ENCODE measurements at places on chromosomes 11 and 22.

DNA sequence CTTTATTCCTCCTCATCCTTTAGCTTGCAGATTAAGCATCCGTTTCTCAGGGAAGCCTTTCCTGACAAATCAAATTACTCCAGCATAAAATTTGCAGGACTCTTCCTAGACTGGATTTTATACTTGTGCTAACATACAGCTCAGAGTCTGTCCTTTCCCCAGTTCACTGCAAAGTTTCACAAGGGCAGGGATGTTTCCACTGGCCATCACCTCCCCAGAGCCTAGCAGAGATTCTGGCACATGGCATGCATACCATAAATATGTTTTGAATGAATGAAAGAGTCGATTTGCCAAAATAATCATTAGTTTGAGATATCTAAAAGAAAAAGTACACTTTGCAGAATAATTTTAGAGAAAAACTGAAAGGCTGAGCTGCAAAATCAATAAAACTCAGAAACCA, 10.6 kb downstream of the MSANTD4 start:
- no peak for DNase-seq

DNA sequence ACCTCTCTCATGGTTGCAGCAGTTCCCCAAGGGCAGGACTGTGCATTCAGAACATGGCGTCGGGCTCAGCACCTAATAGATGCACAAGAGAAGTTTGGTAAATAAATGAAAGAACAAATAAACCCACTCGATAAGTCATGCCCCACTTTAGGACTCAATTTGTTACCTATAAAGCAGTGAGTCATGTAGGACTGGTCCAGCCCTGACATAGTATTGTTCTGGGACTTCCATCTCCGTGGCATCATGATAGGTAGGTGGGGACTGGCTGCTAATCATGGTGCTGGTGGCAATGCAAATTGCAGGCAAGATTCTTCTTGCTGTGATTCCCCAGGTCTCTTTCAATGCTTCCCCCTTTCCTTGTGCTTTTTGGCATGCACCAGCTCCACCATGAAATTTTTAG, 118.2 kb upstream of the CSNK2A3 start:
- no peak for DNase-seq

GRCh38 chr11:12657336-12657735, 16.9 kb upstream of the TEAD1 start:
- no peak for DNase-seq

DNA sequence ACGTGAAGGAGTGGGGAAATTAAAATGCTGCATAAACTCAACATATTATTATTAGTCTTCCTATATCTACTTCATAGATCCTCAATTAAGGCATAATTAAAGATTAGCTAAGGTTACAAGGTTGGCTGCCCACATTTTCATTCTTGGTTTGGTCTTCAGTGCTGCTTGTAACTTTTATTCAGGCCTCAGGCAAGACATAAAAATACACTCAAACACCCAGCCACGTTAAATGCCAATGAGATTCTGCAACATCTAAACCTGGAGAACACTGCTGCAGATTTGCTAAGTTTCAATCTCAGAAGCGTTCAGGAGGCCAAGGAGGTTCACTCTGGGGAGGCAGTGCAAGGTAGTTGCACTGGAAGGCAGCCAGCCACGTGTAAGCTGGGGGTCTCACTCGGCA, 358.7 kb upstream of the NARS2 start:
- DNase-seq = no peak

GRCh38 chr11:96026310-96026709, 102.4 kb upstream of the MTMR2 start:
- DNase-seq = no peak

- no peak for DNase-seq
Observed at GRCh38 chr11:127804747-127805400, 782.5 kb downstream of the ETS1 start.

- DNase-seq = no peak
Observed at GRCh38 chr11:3085052-3085451, 27.8 kb upstream of the CARS1 start.

DNA sequence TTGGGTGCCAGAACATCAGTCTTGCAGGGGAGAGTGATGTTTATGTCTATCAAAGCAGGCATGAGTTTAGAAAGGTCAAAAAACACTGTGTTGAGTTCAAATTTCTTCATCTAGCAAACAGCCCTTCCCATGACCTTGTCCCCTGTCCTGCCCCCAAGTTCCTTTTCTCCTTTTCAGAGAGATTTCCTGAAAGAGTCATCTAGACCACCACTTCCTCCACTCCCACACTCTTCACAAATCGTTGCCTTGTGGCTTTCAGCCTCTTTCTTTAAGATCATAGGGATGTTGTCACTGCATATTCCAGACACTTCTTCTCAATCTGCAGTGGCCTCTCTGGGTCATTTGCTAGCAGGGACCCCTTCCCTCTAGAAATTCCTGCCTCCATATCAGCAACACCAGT, 290.5 kb downstream of the TENM4 start:
- DNase-seq = no peak

- DNase-seq = no peak
Observed at GRCh38 chr11:120198787-120199469, 11.9 kb upstream of the OAF start.

GRCh38 chr22:47047321-47048122, 285.1 kb downstream of the TBC1D22A start:
- no peak for DNase-seq

DNA sequence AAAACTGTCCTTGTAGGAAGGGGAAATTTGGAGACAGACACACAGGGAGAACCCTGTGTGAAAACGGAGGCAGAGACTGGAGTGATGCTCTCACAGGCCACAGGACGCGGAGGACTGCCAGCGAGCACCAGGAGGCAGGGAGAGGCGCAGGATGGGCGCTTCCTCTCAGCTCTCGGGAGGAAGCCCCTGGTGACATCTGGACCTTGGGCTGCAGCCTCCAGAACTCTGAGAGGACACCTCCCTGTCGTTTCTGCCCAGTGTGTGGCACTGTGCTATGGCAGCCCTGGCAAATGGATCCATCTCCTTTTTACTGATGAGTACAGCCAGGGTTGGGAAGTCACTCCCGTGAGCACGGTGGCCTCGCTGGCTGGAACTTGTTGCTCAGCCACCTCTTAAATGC, 73.9 kb downstream of the LRRC32 start:
- no peak for DNase-seq

DNA sequence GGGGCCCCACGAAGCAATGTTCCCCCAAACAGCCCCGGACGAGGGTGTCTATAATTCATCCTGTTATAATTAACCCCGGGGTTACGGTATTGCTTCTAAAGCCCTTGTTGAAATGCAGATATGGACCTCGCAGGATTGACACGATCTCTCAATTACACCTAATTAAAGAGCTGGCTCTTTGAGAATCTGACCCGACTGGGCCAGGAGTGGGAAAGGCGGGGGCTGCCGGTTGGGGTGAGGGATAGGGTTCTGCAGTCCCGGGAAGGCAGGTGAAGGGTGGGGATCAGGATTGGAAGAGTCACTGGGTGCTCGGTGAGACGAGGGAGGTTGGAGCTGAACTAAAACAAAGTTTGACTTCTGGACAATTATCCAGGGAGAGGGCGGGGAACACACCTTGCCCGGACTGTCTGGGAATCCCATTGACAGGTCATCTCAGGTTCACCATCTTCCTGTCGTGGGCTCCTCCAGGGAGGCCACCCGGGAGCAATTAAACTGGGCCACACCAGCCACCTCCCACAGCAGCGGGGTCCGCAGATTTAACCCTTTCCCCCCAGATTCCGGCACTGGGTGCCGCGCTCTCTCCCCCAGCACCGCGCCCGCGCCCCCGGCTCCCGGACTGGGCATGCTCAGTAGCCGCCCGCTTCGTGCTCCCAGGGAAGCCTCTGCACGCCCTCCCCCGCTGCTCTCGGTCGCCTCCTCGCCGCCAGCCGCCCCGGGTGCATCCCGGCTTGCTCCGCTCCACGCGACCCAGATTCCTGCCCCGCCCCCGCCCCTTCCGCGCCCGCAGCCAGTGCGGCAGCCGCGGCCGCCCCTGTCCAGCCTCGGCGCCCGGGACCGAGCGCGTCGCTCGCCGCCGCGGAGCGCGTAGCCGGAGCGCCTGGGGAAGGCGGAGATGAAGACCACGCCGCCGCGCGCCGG, at the start of gene ELMOD1:
Gene ELMOD1 (plus strand): TSS at position 688 of the 918 bp plus-strand sequence. CDS start 27,043 bp downstream, outside the sequence.
- DNase-seq = peak; percentile 59

GRCh38 chr22:33220476-33221080, 162.4 kb upstream of the SYN3 start:
- no peak for DNase-seq

DNA sequence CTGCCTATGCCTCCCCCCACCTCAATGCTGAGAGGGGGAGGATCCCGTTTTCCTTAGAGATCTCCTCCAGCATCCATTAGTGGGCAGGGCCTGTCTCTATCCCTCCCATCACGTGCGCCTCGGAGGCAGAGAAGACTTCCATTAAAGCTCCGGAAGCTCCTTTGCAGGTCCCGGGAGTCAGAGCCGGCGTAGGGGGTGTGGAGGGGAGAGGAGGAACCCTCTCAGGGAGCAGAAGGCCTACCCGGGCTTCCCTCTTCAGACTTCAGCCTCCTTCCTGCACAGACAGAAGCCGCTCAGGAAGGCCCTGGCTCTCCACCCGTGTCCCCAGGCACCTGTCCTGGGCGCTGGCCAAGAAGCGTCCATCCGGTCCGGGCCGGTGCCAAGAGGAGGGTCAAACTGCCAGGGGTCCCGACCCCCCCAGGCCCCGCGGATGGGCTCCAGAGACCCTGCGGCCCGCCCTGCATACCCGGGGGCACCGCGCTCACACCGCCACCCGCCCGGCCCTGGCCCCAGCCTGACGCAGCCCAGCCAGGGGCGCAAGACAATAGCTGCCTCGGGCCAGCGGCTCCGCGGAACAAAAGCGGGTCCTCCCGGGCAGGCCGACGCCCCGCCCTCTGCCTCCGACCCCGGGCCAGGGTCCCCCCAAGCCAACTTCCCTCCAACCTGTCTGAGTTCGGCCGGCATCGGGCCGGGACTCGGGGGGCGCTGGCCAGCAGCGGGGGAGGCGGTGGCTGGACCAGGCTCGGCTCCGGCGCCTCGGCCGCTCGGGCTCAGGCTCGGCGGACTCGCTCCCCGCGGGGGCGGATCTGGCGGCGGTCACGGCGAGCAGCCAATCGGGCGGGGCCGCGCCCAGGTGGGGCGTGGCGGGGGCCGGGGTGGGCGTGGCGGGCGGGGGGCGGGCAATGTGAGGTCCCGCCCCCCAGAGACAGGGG, 29.9 kb downstream of the ARVCF start:
- DNase-seq = peak; percentile 87

GRCh38 chr11:101014600-101015285, 114.9 kb downstream of the PGR start:
- DNase-seq = no peak

- no peak for DNase-seq
Observed at GRCh38 chr11:59692915-59693314, 20.7 kb downstream of the OR10V1 start.

DNA sequence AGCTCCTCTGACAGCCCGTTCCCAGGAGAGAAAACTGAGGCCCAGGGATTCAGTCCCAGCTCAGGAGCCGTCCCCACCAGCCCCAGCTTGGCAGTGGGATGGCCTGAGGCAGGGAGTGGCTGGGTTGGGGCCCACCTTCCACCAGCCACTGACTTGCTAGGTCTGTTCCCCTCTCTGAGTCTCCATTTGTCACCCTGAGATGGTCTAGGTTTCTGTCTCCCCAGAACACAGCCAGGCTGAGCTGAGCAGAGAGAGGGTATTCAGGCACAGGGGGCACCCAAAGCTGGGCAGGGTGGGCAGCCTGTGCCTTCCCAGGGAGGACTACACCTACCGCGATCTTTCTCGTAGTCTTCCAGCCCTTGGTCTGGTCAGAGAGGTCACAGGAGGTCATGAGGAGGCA, 95.7 kb downstream of the PDE2A start:
- no peak for DNase-seq

GRCh38 chr11:10287766-10288715, 6.0 kb downstream of the SBF2 start:
- no peak for DNase-seq

GRCh38 chr11:64141081-64141783, 24.7 kb downstream of the MACROD1 start:
- no peak for DNase-seq

DNA sequence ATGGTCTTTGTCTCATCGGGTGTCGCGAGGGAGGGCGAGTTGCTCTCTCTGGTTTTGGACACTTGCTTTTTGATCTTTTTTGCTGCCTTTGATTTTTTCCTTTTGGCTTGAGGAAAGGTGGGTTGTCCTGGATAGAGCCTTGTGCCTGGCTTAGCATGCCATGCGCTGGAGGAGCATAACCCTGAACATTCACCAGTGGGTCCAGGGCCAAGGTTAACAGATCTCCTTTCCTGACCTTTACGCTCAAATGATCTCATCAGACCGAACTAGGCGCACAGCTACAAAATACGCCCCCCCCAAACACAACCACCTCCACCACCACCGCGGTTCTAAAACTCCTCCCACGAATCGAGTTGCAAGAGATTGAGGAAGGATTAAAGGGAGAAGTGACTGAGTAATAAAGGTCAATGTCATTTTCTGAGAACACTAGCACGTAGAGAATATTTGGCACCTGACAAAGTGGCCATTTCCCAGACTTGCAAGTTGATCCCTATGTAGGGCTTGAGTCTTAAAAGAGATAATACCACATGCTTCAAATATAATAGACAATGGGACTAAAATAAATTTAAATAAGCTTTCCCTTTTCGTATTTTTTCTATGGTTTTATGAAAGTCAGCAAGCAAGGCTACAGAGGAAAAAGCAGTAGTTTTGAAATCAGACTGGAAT, 48.7 kb upstream of the CADM1 start:
- DNase-seq = no peak

DNA sequence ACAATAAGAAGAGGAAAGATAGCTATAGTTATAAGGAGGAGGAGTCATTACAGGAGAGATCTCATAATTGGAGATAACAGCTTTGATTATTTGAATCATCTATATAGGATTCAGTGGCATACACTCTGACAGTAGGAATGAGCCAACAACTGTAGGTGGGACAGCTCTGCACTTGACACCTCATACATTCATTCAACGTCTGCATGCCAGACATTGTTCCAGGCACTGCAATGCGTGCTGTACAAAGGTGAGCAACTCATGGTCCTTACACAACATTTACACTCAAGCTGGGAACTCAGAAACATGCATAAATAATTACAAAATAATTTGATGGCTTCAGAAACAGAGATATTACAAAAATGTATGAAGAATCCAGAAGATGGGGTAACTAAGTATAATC, 154.3 kb downstream of the MSANTD4 start:
- no peak for DNase-seq

- DNase-seq = no peak
Observed at GRCh38 chr11:35424157-35424940, 5.0 kb upstream of the SLC1A2 start.

DNA sequence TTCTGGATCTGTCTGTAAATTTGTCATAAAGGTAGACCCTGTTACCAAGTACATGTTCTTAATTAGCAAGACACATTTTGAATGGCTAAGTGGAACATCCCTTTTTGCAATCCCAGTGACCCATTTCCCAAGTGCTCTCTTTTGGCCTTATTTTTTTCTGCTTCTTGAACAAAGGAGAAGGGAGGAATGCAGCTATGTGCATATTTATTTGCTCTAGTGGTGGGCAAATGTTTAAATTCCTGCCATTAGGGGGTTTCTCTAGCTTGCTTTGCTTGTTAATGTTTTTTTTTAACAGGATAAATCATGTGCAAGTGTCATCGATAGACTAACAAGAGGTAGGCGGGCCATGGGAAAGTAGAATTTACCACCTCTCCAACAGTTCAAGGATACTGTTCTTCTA, 135.7 kb downstream of the COMMD9 start:
- DNase-seq = no peak

Measured in RWPE1 (cell line).